ENCODE measurements at places on chromosomes 16 and 17.

DNA sequence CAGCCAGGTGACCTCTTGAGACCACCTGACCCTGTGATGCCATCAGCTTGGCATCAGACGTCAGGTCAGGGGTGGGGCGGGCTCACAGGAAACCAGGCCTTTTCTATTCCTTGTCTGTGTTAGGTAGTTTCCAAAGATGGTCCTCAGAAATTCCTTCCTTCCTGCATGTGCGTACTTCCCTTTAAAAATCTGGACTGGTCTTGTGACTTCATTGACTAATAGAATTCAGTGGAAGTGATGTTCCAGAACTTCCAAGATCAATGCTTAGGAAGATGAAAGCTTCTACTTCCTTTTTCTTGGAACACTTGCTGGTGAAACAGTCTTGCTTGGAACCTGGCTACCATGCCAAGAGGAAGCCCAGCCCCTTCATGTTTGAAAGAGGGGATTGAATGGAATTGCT lies 10.0 kb upstream of the N4BP1 start:
- DNase-seq = no peak

DNA sequence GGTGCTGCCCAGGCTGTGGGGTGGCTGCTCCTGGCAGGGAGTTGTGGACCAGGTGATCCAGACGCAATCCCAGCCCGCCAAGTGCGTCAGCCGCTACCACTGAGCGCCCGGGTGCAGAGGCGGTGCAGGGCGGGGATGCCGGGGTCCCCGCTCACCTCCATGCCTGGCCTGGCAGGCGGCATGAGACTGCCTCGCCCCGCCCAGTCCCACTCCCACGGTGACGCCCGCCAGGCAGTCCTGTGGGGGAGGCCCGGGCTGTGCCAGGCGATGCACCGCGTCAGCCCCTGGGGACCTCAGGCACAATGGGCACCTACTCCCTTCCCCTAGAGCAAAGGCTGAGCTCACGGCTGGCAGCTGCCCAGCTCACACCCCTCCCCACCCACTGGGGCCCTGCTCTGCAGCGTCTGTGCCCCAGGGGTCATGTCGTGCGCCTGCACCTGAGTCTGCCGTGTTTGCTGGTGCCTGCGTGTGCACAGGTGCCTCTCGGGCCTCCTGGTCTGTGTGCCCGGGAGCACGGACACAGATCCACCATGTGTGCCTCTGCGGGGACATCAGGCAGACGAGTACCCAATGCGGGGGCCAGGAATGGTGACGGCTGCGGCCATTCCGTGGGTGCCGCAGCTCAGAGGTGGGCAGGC lies 5.3 kb downstream of the RPUSD1 start:
- DNase-seq = no peak

DNA sequence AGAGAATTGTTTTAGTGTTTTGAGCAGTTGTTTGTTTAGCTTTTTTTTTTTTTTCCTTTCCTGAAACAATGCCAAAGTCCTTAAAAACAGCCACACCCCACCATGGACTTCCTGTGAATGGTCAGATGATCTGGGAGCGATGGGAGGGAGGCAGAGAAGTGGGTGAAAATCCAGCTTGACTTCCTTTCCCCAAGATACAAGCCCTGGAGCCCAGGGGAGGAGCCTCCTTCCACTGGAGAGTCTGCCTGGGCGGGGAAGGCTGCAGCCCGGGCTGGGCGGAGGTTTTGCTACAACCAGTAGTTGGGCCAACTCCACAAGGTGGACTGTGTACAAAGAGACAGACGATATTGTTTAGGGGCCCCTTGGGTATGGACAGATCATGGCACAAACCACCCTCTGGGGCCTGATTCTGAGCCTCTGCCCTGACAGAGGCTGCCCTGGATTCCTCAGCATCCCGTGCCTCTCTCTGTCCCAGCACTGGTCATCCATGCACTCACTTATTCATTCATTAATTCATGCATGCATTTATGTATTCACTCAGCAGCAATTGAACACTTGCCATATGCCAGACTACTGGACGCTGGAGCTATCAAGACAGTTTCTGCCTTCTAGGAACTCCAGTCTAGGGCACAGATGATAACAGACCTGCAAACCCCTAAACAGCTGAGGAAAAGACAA lies 29.8 kb downstream of the WSB1 start:
- DNase-seq = no peak

GRCh38 chr16:54191163-54191562 lies 95.4 kb downstream of the IRX3 start:
- DNase-seq = no peak

DNA sequence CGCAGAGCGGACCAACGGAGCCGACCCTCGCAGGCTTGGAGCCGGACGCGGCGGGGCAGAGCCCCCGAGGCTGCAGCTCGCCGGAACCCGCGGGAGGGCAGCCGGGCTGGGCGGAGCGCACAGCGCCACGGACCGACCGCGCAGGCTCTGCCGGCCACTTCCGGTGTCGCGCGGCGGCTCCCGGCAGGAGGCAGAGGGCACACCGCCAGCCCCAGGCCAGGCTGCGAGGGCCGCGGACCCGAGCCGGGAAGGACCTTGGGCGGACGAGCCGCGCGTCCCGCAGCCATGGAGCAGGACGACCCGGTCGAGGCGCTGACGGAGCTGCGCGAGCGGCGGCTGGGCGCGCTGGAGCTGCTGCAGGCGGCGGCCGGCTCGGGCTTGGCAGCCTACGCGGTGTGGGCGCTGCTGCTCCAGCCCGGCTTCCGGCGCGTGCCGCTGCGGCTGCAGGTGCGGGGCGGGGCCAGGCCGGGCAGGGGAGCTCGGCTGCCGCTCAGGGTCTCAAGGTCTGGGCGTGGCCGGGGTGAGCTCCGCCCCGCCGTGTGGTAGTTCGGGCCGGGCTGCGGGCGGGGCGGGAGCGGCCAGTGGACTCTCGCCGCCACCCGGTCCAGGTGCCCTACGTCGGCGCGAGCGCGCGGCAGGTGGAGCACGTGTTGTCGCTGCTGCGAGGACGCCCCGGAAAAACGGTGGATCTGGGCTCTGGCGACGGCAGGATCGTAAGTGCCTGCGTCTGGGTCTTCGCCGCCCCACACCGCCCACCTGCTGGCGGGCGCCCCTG lies at the start of gene ANTKMT:
Gene ANTKMT, plus strand, starts transcription at position 157 of the 775 bp plus-strand sequence. Its CDS starts 129 bp downstream, at position 286.
- peak; percentile 90 for DNase-seq

- no peak for DNase-seq
Measured at GRCh38 chr16:13953501-13953900, 33.5 kb downstream of the ERCC4 start.

- DNase-seq = no peak
Measured at GRCh38 chr16:53111078-53111791, 56.4 kb downstream of the CHD9 start.

GRCh38 chr16:69465083-69465721 lies 40.8 kb downstream of the CYB5B start:
- no peak for DNase-seq

- DNase-seq = no peak
Measured at GRCh38 chr17:50527155-50527762, 5.3 kb upstream of the EPN3 start.

GRCh38 chr17:37735165-37735564 lies 9.7 kb downstream of the HNF1B start:
- no peak for DNase-seq

Data from cerebellum (tissue), 4 donors.